ENCODE measurements at places on chromosomes 6 and 20.

GRCh38 chr6:168081858-168082546 is 3.0 kb upstream of the FRMD1 start:
- no peak for DNase-seq

- no peak for DNase-seq
Measured at GRCh38 chr6:144066741-144067484, 28.5 kb downstream of the SF3B5 start.

- DNase-seq = no peak
Measured at GRCh38 chr6:29941016-29941415, 1.3 kb upstream of the HLA-A start.

GRCh38 chr6:18179770-18180356 is 24.6 kb downstream of the KDM1B start:
- DNase-seq = no peak

- no peak for DNase-seq
Measured at GRCh38 chr20:34083137-34083536, 28.9 kb downstream of the EIF2S2 start.

DNA sequence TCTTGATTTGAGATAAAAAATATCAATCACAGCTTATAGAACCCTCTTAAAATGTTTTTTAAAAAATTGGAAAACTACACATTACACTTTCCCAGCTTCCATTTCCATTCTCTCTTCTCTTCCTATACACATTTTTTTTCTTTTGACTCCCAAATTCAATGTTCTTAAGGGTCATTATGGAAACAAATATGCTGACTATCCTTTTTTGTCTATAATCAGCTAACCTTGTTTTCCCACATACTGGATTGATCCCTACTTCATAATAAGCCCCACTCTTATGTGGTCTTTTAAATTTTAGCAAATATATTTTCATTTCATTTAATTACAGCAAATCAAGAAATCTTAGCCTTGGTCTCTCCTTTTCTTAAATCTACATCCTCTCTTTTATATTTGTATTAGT is 378.4 kb downstream of the MEI4 start:
- no peak for DNase-seq

DNA sequence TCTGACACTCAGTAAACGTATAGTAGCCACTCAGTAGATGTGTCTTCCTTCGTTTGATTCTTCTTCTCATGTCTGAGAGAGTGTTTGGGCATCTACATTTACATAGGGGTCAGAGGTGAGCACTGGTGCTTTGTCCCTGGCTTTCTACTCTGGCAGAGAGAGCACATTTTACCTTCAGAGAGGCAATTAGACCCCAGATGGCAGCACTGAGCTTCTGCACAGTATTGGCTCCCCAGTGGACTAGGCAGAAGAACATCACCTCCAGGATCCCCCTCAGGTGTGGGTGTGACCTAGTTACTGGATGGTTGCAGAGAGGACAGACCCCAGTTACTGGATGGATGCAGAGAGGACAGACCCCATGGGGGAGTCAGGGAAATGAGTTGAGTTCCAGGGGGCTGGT is 327.2 kb downstream of the DHX35 start:
- DNase-seq = no peak

DNA sequence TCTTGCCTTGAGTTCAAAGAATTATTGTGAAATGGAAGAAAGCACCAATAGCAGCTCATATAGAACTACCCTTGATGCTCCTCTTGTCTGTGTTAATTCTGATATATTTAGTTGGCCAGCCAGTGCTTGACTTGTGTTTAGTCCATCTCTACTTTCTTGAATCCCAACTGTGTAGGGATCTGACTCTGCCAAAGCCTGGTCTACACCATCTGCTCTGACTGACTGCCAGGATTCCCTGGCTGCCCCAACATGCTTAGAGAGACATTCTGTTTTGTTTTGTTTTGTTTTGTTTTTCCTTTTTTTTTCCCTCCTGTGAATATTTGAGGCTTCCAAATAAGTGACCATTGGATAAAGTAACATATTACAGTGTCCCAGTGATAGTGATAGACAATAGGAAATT is 953.7 kb upstream of the MANEA start:
- no peak for DNase-seq

DNA sequence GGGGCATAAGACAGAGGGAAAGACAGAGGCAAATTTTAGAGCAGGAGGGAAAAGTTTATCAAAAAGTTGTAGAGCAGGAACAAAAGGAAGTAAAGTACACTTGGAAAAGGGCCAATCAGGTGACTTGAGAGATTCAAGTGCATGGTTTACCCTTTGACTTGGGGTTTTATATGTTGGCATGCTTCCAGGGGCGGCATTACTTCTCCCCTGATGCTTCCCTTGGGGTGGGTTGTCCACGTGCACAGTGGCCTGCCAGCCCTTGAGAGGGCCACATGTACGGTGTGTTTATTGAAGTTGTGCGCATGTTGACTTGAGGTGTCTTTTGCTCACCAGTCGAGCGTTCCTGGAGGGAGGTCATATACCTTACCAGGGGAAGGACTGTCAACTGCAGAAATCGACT is 259.5 kb upstream of the JARID2 start:
- DNase-seq = no peak

GRCh38 chr20:48383252-48383651 is 444.5 kb downstream of the PREX1 start:
- no peak for DNase-seq

- no peak for DNase-seq
Measured at GRCh38 chr6:494394-494793, 102.8 kb downstream of the IRF4 start.

GRCh38 chr20:37590938-37591490 is 63.3 kb upstream of the BLCAP start:
- DNase-seq = no peak

GRCh38 chr20:57593134-57593886 is 26.9 kb downstream of the ZBP1 start:
- DNase-seq = no peak

- DNase-seq = no peak
Measured at GRCh38 chr6:163152701-163153100, 261.8 kb upstream of the QKI start.

DNA sequence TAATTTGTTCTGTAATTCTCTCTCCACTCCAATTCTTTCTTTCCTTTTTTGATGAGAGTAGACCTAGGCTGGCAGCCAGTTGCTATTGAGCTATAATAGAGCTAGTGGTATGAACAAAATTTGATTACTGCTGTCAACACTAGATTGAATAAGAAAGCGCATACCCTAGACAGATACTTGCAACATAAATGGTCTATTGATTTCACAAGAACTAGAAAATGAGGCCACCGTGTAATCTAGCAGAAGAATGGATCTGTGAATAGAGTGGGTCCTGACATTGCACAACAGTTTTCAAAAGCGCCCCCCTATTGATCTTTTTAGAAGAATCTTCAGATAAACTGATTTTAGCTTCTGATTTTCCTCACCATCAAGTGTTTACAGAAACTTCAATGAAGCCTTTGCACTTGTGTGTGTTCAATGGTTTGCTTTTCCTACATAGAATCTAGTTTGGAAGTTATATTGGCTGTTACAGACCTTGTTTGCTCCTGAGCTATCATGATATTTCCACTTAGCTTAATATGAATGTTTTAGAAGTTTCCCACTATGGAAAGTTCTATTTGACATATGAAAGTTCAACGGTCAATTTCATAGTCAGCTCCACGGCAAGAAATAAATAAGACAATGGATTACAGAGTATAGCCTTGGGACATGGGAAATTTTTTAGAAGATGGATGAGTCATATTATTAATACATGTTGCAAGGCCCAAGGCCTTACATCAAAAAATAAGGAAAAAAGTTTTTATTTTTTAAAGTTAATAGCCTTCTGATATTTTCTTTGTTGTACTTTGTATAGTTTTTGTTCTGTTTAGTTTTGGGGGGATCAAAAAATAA is 55.6 kb downstream of the UTRN start:
- DNase-seq = no peak

DNA sequence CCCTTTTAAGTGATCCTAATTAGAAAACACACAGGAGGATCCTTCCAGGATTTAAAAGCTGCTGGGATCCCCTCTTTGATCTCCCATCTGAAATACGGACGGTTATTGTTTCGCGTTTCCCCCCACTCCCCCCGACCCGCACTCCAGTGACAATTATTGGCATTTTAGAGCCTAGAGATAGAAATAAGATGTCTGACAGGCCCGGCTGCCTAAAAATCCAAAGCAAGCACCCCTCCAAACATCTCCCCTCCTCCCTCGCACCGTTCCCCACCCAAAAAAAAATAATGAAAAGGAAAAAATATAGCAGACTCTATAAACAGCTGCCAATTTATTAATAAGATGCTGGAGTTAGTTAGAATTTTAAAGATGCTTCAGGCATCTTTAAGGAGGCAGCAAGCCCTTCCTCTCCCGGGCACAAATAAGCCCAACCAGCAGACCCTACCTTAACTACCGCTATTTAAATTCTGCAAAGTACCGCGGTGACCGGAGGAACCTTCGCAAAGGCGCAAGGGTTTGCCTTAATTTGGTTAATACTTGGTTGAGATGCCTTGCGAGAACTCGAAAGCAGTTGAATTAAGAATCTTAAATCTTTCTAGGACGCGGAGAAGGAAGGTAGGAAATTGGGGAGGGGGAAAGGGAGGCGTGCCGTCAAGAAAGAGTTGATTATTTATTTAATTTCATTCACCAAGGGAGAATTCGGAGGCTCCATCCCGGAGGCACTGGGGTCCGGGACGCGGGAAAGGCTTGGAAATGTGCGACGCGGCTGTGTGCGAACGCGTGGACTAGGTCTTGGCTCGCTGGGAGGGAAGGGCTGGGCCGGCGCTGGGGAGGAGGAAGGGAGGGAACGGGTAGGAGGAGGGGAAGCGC is 1.5 kb upstream of the ISM1 start:
- DNase-seq = no peak

- no peak for DNase-seq
Measured at GRCh38 chr6:34037151-34037550, 108.7 kb downstream of the GRM4 start.

DNA sequence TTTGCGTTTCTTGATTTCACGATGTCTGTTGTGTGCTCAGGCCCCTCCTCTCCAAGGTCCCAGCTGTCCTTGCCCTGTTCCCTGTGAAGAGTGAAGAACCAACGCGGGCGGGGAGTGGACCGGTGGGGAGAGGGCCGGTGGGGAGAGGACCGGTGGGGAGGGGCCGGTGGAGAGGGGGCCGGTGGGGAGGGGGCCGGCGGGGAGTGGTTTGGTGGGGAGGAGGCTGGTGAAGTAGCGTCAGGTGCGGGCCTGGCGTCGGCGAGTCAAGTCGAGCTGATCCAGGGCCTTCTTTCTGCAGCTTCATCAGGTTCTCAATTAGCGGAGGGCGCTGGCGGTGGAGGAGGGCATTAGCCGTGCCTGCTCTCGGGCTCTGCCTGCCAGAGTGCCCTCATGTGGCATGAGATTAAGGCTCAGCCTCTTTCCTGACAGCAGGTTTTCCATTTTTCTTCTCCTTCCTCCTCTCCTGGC is 21.2 kb upstream of the BHLHE23 start:
- DNase-seq = no peak
